ENCODE measurements at places on chromosomes 5 and 9. TPM values are rescaled to one million over a fixed set of nuclear protein-coding genes. Genes with fewer than 3 reads are reported as not detected.

The KIF2A gene
- polyA plus RNA-seq, result 44.9 TPM

DNA sequence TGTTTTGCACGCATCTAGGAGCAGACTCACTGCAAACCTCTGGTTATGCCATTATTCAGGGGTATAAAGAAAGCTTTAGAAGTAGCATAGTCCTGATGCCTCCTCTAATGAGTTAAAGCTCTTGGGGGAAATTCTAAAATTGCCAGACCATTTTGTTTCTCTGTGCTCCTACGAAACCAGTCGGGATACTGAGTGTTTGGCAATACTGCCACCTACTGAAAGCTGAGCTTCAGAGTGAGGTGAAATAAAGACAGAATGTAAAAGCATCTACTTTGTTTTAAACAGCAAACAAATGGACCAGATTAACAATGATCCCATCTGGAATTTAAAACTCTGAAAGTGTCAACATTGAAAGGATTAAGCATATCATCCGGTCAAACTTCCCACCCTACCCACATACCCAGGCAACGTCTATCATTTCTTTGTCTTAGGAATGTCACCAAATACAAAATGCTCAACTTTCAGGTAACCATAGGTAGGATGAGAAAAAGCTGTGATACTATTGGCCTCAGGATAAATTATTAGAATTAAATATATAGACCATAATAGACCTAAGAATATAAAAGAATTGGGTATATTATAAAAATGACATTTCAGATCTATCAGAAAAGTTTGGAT, 77.8 kb upstream of the SHISAL2B start:
- peak; percentile 45 for DNase-seq

DNA sequence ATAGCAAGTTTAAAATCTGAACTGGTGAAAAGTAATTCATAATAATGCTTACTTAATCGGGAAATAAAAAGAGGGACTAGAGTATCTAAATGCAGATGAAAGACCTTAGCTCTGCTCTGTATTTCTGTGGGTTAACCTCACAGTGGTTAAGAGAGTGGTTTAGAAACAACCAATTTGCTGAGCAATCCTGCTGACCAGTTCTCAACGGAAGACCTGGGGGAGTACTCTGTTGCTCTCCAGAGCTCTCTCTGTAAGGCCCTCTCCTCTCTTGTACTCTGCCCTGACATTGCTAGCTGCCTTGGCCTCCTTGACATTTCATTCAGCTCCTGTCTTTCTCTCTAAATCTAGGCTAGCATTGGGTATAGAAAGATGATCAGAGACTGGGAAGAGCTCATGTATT, 1186.6 kb upstream of the SEMA6A start:
- DNase-seq, result no peak

DNA sequence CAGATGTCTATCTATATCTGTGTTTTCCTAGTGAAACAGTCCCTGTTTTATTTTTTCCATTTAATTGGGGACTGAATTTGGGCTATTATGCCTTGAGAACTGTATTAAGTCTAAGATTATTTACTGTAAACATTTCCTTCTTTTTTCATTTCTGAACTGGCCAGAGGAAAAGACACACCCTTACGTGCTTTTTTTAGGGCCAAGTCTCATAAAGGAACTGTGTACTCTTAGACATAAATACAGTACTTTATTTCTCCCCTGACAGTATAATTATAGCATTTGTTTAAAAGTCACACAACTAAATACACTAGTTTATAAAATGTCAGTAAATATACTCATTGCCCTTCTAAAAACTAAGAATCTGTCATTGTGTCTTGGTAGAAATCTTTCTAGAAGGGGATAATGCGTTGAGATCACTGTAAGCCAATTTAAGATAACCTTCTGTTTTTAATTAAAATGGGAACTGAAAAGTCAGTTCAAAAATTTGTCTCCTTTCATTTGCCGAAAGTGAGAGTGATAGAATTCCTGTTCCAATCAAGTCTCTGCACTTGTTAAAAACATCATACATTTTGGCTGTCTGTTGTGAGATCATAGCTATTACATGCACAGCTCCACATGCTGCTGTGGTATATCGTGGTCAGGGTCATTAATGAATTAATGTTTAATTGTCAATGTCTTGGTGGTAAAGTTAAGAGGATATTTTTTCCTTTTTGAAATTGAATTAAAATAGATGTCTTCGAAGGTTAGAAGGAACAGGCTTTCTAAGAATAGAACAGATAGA, 132.1 kb downstream of the FOCAD start:
- peak; percentile 11 for DNase-seq

The SYK gene
- 3.2 TPM for polyA plus RNA-seq

- no peak for DNase-seq
Observed at GRCh38 chr5:138544181-138545134, 1.4 kb upstream of the ETF1 start.

The ANGPTL2 gene
- polyA plus RNA-seq, result 86.3 TPM

GRCh38 chr5:34047143-34047542, 4.1 kb upstream of the C1QTNF3 start:
- peak; percentile 45 for DNase-seq

DNA sequence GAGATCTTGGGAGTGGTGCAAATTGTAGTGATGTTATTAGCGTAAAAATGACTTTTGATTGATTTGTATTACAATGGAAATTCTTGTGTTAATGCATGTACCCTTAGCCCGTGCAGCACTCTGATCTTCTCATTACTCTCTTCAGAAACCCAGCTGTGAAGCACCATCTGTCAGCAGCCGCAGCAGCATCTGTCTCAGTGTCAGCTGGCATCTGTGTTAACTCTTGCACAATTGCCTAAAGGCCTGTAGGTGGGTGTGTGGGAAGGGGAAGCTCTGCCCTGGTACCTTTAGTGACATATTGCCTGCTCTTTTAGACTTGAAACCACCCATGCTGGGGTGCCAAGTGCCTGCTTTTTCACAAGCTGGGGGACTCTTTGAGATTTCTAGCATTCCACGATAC, 101.3 kb downstream of the FBXL7 start:
- peak; percentile 43 for DNase-seq

- DNase-seq, result no peak
Observed at GRCh38 chr9:77474936-77475335, 173.2 kb downstream of the GNA14 start.

DNA sequence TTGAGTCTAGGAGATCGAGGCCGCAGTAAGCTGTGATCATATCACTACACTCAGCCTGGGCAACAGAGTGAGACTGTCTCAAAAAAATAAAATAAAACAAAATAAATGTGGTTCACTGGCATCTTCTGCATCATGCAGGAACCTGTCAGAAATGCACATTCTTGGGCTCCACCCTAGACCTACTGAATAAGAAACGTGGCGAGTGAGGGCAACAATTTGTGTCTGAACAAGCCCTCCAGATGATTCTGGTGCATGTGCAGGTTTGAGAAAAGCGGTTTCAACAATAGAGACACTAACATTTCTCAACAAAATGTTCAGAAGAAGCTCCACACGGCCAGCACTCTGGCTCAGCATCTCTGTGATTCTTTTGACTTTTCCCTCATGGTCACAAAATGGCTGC, 42.8 kb upstream of the CPEB4 start:
- DNase-seq, result no peak

GRCh38 chr5:130627145-130627544, 537.9 kb downstream of the HINT1 start:
- no peak for DNase-seq

The SLC9A3 gene
- polyA plus RNA-seq, result 3.3 TPM

DNA sequence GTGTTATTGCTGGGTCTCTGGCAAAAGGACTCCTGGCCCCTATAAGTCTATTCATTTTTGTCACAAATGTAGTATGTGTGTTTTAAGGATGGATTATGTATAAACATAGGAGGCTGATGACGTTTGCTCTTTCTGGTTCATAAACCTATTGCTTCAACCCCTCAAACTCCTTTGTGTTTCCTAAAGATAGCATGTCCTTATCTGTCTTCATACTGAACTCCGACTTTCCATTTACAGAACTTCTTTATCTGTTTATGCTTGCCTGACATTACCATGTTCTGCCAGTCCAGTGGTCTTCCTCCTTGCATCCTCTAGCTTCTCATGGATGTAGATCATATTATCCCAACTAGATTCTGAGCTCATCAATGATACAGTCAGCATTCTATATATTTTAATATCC, 46.1 kb downstream of the ARHGEF28 start:
- DNase-seq, result no peak

The SEMA5A gene
- polyA plus RNA-seq, result 43.9 TPM

GRCh38 chr5:135186662-135187522, 152.9 kb upstream of the PITX1 start:
- no peak for DNase-seq

- DNase-seq, result no peak
Observed at GRCh38 chr5:20276061-20276958, 288.3 kb upstream of the CDH18 start.

- no peak for DNase-seq
Observed at GRCh38 chr5:44740660-44741059, 68.1 kb upstream of the MRPS30 start.

The GNG10 gene
- polyA plus RNA-seq, result 54.0 TPM

GRCh38 chr5:9529041-9529480, 16.8 kb downstream of the SEMA5A start:
- no peak for DNase-seq

DNA sequence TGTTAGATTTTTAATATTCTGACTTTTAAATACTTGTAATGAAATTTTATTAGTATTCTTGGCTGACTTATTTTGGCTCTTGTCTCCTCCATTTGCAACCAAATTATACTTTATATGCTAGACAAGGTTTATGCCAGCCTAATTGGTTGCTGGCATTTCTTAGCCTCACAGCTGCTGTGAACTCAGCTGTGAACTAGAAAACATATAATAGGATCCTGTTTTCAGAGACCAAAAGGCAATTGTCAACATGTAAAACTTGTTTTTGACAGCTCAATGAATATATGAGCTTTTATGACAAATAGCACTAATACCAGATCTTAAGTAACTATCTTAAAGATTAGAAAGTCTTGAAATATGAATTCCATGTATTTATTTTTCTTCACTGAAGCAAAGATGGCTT, 25.9 kb downstream of the KIF2A start:
- DNase-seq, result peak; percentile 31
